ENCODE measurements at places on chromosomes 2 and 18.

- DNase-seq: no peak
Observed at GRCh38 chr18:54918060-54918459, 41.2 kb downstream of the CCDC68 start.

DNA sequence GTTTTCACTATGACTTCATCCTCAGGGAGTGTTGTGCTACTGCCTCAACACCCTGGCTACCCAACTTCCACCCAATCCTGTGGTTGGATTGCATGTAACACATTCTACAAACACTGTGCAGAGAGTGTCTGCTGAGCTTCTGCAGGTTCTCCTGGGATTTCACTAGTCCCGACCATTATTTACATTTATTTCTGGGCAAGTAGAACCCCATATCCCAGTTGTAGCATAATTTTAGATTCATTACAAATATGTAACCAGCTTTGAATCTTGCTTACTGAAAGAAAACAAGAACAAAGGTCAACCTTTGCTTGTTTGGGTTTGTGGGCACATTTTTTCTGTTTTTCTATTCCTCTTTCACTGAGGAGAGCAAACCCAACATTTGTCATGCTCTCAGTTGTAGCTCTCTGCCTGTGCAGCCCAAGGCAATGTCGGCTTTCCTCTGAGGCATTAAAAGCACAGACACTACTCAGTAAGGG, 2036.1 kb upstream of the LRRTM1 start:
- no peak for DNase-seq

DNA sequence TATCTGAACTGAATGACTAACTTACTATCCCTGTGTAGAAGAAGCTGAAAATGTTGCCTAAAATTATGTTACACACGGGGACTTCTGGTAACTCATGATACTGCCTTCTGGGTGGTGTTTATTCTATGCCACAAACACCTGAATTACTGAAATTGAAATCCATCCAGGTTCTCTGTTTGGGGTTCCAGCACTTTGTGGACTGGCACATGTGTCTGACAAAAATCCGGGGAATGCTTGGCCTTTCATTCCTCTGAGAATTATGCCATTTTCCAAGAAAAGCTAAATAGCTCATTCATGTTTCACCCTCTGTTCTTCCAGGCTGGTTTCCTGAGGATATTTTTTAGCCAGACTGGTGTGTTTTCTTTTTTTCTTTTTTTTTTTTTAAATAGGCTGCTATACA, 59.5 kb upstream of the POU3F3 start:
- DNase-seq: peak; percentile 46

DNA sequence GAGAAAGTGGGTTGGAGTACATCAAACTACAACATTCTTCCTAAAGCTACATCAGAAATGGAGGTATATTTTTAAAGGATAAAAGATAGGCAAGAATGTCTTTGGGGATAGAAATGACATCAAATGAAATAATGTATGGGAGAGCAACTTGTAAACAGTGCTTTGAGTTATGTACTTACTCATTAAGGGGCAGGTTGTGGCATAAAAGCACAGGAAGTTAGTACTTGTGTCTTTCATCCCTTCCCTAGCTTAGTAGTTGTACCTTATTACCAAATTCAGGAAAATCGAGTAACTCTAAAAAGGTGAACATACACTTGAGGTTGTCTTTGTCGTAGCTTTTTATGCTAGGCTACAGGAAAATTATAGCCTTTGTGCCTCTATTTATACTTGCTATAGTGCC, 28.9 kb downstream of the PPP1CB start:
- DNase-seq: no peak

DNA sequence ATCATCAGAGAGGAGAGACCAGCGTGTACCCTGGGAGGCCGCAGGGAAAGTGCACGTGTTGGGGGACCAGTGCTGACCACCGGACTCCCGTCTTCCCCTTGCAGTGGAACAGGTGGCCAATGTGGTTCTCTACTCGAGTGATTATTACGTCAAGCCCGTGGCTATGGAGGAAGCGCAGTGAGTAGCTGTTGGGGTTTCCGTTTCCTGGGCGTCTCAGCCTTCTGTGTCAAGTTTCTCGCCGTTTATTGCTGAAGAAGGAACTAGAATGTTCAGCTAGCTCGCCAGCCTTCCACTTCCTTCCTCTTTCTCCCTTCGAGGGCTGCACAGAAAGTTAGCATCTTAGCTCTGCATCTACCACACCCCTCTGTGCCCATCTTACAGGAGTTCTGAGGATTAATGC, 22.8 kb upstream of the DGKD start:
- DNase-seq: no peak

DNA sequence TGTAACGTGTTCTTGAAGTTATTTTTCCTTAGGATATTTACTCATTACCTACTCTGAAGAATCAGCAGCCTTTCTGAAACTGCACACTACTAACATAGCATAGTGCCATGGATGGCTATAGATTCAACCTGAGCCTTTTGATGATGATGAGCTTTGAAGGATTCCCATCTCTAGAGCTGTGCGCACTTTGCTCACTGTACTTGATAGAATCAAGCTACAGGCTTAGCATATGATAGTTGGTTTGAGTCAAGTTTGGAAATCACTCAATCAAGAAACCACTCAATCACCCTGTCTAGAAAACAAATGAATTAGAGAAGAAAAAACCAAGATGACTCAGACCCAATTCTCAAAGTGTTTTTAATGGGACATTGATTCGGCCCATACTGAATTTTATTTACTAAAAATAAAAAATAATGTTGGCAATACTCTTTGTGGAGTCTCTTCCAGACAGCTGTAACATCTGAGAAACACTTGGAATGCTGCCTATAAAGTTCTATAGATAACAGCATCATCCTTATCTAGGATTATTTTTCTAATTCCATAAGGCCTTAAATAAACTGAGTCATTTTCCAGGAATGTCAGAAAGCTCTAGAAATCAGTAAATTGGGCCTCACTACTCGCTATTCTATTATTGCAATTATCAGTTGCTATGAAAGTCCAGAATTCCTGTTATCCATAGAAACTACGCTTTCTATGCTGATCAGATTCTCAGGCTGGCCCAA, 259.0 kb upstream of the ERBB4 start:
- DNase-seq: no peak

GRCh38 chr2:59806486-59806885, 747.0 kb downstream of the BCL11A start:
- no peak for DNase-seq

DNA sequence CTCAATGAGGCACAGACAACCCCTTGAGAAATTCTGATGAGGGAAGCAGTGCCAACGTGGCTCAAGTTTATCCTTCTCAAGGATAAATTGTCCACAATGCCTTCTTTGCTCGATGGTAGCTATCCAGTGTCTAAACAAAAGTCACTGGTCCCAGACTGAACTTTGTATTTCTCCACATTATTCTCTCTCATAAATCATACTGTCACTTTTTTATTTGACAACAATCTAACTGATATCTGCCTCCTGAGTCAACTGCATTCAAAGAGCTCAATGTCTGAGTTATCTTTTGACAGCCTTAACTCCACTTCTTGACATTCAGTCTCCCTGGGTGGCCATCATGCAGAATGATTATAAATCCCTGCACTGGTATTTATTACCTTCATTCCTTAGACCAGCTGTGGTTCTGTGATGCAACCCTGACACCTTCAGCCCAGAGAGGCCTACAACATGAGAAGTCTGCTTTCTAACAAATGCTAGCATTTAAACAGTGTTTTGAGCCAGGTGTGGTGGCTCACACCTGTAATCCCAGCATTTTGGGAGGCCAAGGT, 38.2 kb downstream of the IMMT start:
- DNase-seq: no peak

DNA sequence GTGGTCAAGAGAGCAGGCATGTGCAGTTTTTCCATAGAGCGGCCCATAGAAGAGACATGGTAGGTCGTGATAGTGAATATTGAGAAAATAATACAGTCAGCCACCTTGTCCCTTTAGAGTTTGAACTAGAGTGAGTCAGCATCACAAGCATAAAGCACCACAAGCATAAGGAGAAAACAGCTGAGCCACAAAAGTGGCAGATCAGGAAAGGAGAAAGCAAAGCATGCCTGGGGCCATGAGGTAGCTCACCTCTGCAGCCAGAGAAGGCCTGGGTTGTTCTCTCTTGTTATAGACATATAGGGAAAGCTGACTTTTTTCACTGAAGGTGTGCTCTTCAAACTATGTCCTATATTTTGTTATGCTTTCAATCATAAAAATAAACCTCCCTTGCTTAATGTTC, 879.0 kb downstream of the DSC3 start:
- no peak for DNase-seq

DNA sequence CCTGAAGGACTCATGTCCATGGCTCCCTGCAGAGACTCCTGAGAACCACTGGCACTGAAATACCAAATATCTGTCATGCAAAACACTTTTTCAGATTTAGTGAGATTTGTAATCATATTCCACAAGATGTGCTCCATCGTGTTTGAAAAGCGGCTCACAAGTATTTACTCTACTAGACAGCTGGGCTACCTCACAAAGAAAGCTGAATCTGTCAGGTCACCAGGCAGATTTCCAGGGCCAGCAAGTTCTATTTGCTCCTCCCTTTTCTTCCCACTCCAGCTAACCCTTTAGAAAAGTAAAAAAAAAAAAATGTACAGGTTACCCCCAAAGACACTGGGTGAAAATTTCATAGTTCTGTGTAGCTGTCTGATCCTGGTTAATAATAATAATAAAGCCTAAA, 22.9 kb downstream of the WIPF1 start:
- DNase-seq: no peak

- DNase-seq: no peak
Observed at GRCh38 chr2:172861656-172862476, 126.2 kb downstream of the RAPGEF4 start.

GRCh38 chr2:121476684-121477083, 54.0 kb upstream of the RNU4ATAC start:
- no peak for DNase-seq

GRCh38 chr2:47321411-47322031, 81.4 kb upstream of the MSH2 start:
- DNase-seq: no peak

DNA sequence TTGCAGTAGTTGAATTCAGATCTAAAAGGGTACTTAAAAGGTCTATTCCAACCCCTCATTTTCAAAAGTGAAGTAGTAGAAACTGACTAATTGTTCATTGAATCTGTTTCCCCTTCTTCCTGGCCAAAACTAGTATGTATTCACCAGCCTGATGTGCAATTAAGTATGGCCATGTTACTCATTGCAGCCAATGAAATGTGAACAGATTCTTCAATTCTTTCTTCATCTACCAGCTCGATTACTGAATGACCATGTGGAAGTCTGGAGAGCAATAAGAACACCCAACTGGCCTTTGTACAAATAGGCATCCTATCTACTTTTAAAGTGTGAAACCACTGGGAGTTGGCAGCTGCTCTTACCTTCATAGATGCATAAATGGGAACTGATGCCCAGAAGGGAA, 449.0 kb upstream of the ID2 start:
- DNase-seq: no peak

- no peak for DNase-seq
Observed at GRCh38 chr2:183665425-183665824, 541.2 kb downstream of the NUP35 start.

DNA sequence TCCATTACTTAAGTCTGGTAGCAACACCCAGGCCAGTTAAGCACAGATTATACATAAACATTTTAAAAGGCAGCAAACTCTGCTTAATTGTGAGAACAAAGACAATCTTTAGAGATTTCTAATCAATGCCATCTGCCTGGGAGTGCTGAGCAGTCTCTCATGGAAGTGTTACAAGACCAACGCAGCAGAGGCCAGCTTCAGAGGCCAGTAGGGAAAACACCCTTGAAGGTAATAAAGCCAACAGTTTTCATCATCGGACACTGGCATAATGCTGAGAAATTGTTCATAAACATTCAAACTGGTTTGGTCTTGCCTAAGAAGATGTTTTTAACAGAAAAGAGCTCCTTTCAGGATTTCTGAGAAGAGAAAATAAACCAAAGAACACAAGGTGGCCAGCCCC, 35.0 kb downstream of the EPB41L3 start:
- DNase-seq: no peak

DNA sequence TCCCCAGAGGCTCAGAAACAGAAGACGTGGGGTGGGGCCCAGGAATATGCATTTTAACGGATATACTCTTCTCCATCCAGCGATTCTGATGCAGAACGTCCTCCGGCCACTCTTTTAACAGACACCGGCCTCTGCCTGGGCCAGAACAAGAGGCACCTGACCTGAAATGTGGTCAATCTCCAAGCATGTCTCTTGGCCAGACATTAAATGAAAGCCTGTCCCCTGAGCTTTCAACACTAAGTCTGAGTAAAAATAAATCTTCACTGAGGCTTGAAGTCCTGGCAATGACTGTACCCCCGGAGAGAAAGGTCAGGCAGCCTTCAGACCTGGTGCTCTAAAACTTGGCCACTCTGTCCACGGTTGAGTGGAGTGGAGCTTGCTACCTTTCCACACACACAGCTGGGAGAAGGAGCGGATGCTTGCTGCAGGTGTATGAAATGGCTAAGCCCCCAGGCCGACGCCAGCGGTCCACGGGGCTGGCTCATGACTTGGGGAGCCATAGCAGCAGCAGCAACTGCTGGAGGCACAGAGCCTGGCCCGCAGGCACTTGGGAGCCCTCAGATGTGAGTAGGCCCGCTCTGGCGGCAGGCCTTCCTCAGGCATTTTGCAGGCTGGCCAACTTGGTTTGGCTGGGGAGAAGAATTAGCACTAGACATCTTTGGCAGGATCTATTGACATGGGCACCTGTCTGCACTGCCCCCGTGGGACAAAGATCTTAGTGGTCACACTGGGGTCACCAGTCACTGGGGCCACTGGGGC, 79.7 kb downstream of the TMEM17 start:
- DNase-seq: no peak

GRCh38 chr18:56709463-56709862, 58.3 kb downstream of the WDR7 start:
- peak; percentile 45 for DNase-seq

- DNase-seq: no peak
Observed at GRCh38 chr2:67214585-67215185, 182.4 kb upstream of the ETAA1 start.

GRCh38 chr2:152510621-152511020, 175.6 kb downstream of the FMNL2 start:
- DNase-seq: no peak

- no peak for DNase-seq
Observed at GRCh38 chr18:34740101-34740500, 30.0 kb downstream of the DTNA start.

DNA sequence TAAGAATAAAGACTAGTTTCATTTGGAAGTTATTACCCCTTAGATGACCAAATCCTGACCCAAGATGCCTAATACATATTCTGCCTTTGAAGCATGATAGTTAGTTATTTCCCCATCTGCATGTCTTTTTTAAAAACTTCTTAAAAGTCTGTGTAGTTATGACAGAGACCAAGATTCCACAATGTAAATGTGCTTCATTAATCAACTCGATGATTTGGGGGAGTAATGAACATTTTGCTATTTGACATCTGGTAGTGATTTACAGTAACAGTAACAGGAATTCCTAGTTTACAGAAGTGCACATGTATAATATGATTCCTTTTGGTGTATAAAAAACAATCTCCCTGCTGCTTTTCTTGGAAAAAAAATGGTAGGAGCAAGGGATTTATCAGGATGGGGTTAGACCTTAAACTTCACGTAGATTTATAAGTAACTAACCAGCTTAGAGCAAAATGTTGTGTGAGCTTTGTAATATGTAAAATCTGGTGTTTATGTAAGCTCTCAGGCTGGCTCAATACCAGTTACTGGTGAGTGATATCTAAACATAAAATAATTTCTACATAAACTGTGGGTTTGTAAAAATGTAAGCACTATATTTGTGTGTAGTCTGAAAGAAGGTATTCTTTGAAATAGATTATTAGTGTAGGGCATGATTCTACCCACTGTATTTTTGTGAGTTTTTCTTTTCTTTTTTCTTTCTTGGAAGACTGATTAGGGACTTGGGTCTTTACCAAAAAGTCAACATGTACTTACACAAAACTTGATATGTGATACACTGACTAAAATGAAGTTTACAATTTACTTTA, 641.6 kb downstream of the EPHA4 start:
- DNase-seq: no peak

All from HS-5 (cell line).